Thoracic aorta endothelial cell (primary cell): ENCODE measurements at places on chromosomes 13 and 19. TPM values are rescaled to one million over a fixed set of nuclear protein-coding genes. Genes with fewer than 3 reads are reported as not detected.

LILRA1 gene
- total RNA-seq: not detected in 2 replicates

ZNF578 gene
- total RNA-seq: 0.72 and 3.5 TPM in 2 replicates

GRIN2D gene
- 0.40 and 0.57 TPM in 2 replicates for total RNA-seq

GDF15 gene
- 103 and 114 TPM in 2 replicates for total RNA-seq

RASAL3 gene
- total RNA-seq: 0.40 and 2.4 TPM in 2 replicates

KCTD4 gene
- total RNA-seq: under 0.01 TPM in 1 of 2 replicates, not detected in the other

ATP8B3 gene
- total RNA-seq: 1.2 and 2.2 TPM in 2 replicates

NLRP9 gene
- not detected in 2 replicates for total RNA-seq

NALCN gene
- total RNA-seq: 4.1 and 15.1 TPM in 2 replicates

NLRP5 gene
- not detected in 2 replicates for total RNA-seq

IGSF23 gene
- total RNA-seq: not detected in 2 replicates

SIGLEC12 gene
- total RNA-seq: not detected in 2 replicates

ZNF575 gene
- 0.27 TPM in 1 of 2 replicates, not detected in the other for total RNA-seq

PSG11 gene
- total RNA-seq: not detected in 2 replicates

ALOX5AP gene
- total RNA-seq: not detected in 2 replicates

C1QTNF9 gene
- not detected in 2 replicates for total RNA-seq

LILRB1 gene
- total RNA-seq: not detected in 2 replicates

IL17D gene
- 2.0 and 5.6 TPM in 2 replicates for total RNA-seq

ZNF878 gene
- total RNA-seq: 0.29 and 0.80 TPM in 2 replicates

AKT1S1 gene
- 11.6 and 14.4 TPM in 2 replicates for total RNA-seq

ARL11 gene
- 0.13 and 0.22 TPM in 2 replicates for total RNA-seq

SHC2 gene
- 1.7 and 2.0 TPM in 2 replicates for total RNA-seq

PSG7 gene
- not detected in 2 replicates for total RNA-seq

LGALS4 gene
- total RNA-seq: 0.13 TPM in 1 of 2 replicates, not detected in the other

KCNN1 gene
- 0.27 TPM in 1 of 2 replicates, not detected in the other for total RNA-seq

DAND5 gene
- not detected in 2 replicates for total RNA-seq

MTIF3 gene
- 49.2 and 50.8 TPM in 2 replicates for total RNA-seq

SOX1 gene
- not detected in 2 replicates for total RNA-seq

ZNF846 gene
- total RNA-seq: 5.5 and 9.2 TPM in 2 replicates

TMC4 gene
- 0.53 TPM in 1 of 2 replicates, not detected in the other for total RNA-seq

NKPD1 gene
- total RNA-seq: under 0.01 and 0.22 TPM in 2 replicates

GARRE1 gene
- total RNA-seq: 69.7 and 76.0 TPM in 2 replicates

SIGLECL1 gene
- total RNA-seq: not detected in 2 replicates

ZNF649 gene
- total RNA-seq: 9.0 and 10.4 TPM in 2 replicates

PRTN3 gene
- not detected in 2 replicates for total RNA-seq

TBC1D4 gene
- 74.3 and 102 TPM in 2 replicates for total RNA-seq

THSD8 gene
- total RNA-seq: 0.53 TPM in 1 of 2 replicates, not detected in the other

CDC42EP5 gene
- total RNA-seq: 27.1 and 27.4 TPM in 2 replicates

CCDC97 gene
- total RNA-seq: 8.0 and 11.1 TPM in 2 replicates

HSPB6 gene
- total RNA-seq: 0.53 and 0.65 TPM in 2 replicates

ACER1 gene
- total RNA-seq: not detected in 2 replicates

NUMBL gene
- total RNA-seq: 28.9 and 32.9 TPM in 2 replicates

ICAM4 gene
- 0.29 and 0.40 TPM in 2 replicates for total RNA-seq

ADGRE3 gene
- not detected in 2 replicates for total RNA-seq

CYP4F8 gene
- total RNA-seq: not detected in 2 replicates

IFNL1 gene
- not detected in 2 replicates for total RNA-seq

ZNF709 gene
- 2.8 and 2.9 TPM in 2 replicates for total RNA-seq

VSTM2B gene
- not detected in 2 replicates for total RNA-seq
